ENCODE measurements at places on chromosomes 13 and 19.

DNA sequence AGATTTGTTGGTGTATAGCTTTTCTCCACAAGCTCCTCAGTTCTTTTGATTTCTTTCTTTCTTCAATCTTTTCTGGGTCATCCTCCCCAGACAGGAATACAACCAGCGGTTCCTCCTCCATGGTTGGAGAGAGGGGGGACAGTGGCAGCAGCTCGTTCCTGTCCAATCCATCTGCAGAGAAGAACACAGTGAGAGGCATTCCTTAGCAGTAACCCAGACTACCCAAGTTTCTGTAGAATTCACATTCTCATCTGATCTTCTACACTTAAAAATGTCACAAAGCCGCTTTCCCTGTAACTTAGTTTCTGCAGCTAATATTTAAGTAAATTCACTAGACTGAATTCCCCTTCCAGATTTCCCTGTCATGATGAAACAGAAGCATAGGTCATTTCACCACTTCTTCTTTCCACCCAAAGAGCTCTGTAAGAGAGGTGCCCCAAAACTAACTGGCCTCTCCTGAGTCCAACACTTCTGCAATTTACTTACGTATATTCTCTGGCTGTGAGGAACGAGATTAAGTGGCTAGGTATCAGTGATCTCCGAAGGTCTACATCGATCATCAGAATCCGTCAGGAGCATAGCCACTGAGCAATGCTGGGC, 171.9 kb downstream of the TBC1D4 start:
- no peak for DNase-seq

- no peak for DNase-seq
Measured at GRCh38 chr19:31572976-31573298, 223.7 kb upstream of the TSHZ3 start.

DNA sequence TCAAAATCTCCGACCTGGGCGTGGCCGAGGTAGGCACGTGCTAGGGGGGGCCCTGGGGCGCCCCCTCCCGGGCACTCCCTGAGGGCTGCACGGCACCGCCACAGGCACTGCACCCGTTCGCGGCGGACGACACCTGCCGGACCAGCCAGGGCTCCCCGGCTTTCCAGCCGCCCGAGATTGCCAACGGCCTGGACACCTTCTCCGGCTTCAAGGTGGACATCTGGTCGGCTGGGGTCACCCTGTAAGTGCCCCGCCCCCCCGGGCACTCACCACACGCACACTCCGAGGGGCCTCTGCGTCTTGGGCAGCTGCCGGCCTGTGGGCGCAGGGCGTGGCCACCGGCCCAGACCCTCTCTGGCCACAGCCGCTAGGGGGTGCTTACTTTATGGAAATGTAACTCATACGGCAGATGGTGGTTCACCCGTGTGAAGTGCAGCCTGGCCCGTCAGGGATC, 14.9 kb downstream of the STK11 start:
- DNase-seq, result no peak

DNA sequence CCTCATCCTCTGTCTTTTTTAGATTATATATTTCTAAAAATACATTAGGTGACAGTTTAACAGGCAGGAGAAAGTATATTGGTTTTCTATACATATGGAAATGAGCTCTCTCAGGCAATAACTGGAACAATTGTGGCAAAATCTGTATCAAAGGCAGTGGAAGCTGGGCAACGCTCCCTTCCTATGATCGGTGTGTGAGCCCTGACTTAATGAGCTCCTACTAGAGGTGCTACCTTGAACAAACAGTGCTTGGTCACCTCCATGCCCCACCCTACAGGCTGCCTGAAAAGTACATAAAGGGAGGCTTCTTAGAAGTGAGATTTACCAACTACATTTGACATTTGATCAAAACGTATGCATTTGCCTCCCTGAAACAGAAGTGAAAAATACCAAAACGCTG, 185.3 kb downstream of the EFNB2 start:
- DNase-seq, result no peak

DNA sequence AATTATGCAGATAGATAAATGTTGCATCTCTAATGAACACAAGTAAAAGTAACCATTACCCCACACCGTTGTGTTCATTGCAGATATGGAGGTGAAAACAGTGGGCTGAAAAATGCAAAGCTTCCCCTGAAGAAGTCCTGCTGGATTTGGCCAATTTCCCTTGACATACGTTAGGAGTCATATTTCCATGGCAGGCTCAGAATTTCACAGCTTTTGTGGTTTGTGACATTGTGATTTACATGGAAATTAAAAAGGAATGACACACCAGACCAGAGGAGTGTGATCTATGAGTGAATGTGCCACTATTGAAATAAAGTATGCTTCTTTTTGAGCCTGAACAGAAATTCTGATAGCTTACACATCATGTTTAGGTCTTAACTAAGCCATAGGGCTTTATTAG, 221.1 kb upstream of the TMTC4 start:
- DNase-seq, result no peak

DNA sequence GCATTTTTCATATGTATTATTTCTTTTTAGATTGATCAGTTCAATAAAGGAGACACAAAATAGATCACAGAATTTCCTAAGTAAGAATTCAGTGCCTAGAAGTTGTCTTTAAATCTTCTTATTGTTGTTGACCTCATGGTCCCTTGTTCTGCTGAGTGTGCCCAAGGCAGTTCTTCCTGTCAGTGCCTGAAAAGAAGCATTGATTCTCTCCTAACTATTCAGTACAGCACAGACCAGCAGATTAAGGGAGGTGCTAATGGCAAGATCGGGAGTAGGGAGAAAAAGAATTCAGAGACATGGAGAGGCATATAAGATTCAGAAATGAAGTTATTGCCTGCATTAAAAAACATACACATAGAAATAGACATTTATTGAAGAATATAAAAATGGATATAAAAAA, 180.5 kb upstream of the PCDH9 start:
- no peak for DNase-seq

DNA sequence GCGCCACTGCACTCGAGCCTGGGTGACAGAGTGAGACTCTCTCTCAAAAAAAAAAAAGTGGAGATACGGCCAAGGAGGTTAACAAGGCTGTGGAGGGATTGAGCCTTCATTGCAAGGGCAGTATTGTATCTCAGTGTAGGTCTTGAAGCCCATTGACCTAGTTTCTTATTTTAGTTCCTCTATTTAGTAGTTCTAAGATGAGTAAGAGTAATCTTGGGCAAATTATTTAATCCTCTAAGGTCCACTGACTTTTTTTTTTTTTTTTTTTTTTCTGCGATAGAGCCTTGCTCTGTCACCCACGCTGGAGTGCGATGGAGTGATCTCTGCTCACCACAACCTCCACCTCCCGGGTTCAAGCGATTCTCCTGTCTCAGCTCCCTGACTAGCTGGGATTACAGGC, 14.3 kb upstream of the ILF3 start:
- no peak for DNase-seq

- no peak for DNase-seq
Measured at GRCh38 chr19:12984143-12984627, 11.1 kb upstream of the NFIX start.

DNA sequence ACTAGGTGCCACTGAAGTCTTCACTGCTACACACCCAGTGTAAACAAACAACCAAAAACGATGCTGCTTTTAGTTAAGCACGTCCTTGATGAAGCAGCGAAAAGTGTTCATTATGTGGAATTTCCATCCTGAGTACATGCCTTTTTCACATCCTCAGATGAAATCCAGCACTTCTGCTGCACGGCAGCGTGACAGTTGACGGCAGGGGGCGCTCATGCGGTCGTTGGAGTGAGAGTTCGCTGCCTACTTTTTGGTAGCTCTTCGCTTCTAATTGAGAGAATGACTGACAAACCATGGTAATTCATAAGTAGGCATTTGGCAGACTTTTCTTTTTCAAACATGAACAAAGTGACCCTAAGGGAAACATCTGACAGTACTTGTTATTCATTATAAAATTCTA, 1124.9 kb downstream of the EFNB2 start:
- DNase-seq, result peak; percentile 16

DNA sequence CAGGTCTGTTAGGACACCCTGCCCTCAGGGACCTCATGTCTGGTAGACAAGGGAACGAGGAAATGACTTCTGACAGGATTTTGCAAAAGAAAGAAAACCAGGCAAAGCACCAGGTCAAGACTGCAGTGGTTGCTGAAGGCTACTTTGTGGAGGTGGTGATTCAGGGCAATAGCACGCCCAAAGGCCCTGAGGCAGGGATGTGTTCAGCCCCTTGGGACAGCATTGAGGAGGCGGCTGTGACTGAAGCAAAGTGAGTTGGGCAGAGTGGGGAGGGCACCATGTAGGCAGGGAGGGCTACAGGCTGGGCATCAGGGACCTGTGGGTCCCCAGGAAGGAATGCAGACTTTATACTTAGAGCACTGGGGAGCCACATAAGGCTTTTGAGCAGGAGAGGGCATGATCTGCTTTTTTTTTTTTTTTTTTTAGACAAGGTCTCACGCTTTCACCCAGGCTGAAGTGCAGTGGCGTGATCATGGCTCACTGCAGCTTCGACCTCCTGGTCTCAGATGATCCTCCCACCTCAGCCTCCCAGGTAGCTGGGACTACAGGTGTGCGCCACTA, 10.8 kb upstream of the HOMER3 start:
- DNase-seq, result no peak

- DNase-seq, result no peak
Measured at GRCh38 chr19:16213076-16213475, 15.4 kb downstream of the AP1M1 start.

GRCh38 chr13:48783695-48784230, 130.0 kb downstream of the CYSLTR2 start:
- no peak for DNase-seq

GRCh38 chr13:44575741-44576350, at the start of gene TSC22D1:
TSC22D1 (minus strand) TSS chr13:44576330; CDS start chr13:44576074, 256 bp downstream.
- DNase-seq, result no peak
